ENCODE measurements at places on chromosomes 2 and 18.

DNA sequence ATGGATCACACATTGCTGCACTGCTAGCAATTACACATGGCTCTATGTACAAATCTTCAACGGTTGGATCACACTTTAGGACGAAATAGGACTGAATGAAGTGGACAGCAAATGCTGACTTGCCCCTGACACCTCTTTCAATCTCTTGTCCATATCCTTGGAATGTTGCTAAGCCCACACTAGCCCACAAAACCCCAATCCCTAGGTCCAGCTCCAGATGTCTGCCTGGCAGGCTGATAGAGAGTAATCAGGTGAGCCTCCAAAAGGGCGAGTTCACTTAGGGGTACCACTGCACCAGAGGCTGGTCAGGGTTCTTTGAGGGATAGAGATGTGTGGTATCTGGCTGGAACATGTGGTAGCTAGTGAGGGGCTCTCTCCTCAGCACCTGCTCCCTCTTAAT, 18.5 kb upstream of the FHOD3 start:
- no peak overlapping the region for H3K4me3 ChIP-seq
- H3K36me3 ChIP-seq = no peaks in the 10 kb centered on the region
- no peaks in the 10 kb centered on the region for H3K27me3 ChIP-seq
- H3K27ac ChIP-seq = no peak overlapping the region
- DNase-seq = no peak

- H3K27ac ChIP-seq = no peak overlapping the region
- no peaks in the 10 kb centered on the region for H3K27me3 ChIP-seq
- H3K36me3 ChIP-seq = no peaks in the 10 kb centered on the region
- no peaks in the 10 kb centered on the region for H3K4me1 ChIP-seq
- DNase-seq = peak; percentile 16
Observed at GRCh38 chr2:141063406-141063805, 1067.4 kb downstream of the LRP1B start.

GRCh38 chr2:15471606-15472005, 89.5 kb downstream of the NBAS start:
- no peaks in the 10 kb centered on the region for H3K4me1 ChIP-seq
- H3K27ac ChIP-seq = no peak overlapping the region
- peak; percentile 49 for DNase-seq
- H3K27me3 ChIP-seq = no peaks in the 10 kb centered on the region
- no peak overlapping the region for H3K4me3 ChIP-seq
- no peaks in the 10 kb centered on the region for H3K36me3 ChIP-seq

DNA sequence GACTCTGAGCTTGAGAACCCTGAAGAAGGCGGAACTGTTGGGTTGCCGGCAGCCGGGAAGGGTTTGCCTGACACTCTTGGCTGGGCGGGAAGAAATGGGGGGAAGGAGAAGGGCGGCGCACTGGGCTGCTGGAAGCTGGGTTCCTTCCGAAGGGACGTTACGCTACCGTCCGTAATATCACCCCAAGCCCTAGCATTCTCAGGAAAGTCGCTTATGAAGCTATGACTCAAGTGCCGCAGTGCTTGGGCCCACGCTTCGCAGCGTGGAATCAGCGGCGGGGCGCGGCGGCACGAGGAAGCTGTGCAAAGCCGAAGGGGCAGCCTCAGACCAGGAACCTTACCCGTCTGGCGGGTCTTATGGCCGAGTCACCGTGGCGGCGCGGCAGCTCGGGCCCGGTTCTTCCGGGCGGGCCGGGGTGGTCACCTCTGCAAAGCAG, 50.2 kb upstream of the SIGLEC15 start:
- H3K4me3 ChIP-seq = peak overlapping the region; percentile 77
- peak; percentile 81 for DNase-seq
- no peaks in the 10 kb centered on the region for H3K27me3 ChIP-seq
- peaks cover 2% of the 10 kb centered on the region for H3K4me1 ChIP-seq

- no peak overlapping the region for H3K27ac ChIP-seq
- no peak overlapping the region for H3K4me3 ChIP-seq
- no peaks in the 10 kb centered on the region for H3K27me3 ChIP-seq
Observed at GRCh38 chr2:229235131-229235914, 35.8 kb downstream of the PID1 start.

- H3K4me1 ChIP-seq = peaks cover 4% of the 10 kb centered on the region
- H3K27me3 ChIP-seq = no peaks in the 10 kb centered on the region
- DNase-seq = peak; percentile 57
- H3K36me3 ChIP-seq = peaks cover 1% of the 10 kb centered on the region
Observed at GRCh38 chr2:241559323-241560161, 997 bp downstream of the BOK start.

- DNase-seq = no peak
- H3K4me1 ChIP-seq = peaks cover 2% of the 10 kb centered on the region
- no peaks in the 10 kb centered on the region for H3K36me3 ChIP-seq
- no peaks in the 10 kb centered on the region for H3K27me3 ChIP-seq
- no peak overlapping the region for H3K4me3 ChIP-seq
- H3K27ac ChIP-seq = no peak overlapping the region
Observed at GRCh38 chr18:56509656-56510055, 128.7 kb downstream of the TXNL1 start.

DNA sequence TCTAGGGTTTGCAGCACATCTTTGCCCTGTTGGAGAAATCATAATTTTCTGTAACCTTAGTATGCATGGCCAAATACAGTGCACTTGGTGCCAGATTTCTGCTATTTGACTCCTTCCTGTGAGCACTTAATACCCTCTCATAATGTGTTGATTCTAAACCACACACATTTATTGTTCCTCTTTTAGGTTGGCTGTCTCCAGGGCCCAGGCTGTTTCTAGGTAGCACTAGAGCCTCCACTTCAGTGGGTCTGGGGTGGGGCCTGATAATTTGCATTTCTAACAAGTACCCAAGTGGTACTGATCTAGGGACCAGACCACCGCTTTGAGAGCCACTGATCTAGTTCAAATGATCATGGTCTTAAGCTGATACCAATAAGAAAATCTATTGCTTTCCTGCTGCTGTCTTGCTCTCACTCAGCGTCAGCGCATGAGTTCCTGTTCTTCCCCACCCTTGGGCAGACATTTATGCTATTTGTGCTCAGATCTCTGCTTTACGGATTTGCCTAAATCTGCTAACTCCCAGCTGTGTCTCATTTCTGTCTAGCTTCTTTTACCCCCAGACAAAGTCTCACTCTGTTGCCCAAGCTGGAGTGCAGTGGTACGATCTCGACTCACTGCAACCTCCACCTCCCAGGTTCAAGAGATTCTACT, 7.4 kb downstream of the PTRHD1 start:
- H3K27me3 ChIP-seq = no peaks in the 10 kb centered on the region
- no peak overlapping the region for H3K4me3 ChIP-seq
- H3K4me1 ChIP-seq = no peaks in the 10 kb centered on the region
- no peak for DNase-seq

- no peaks in the 10 kb centered on the region for H3K4me1 ChIP-seq
- DNase-seq = peak; percentile 12
- H3K27ac ChIP-seq = no peak overlapping the region
- H3K36me3 ChIP-seq = no peaks in the 10 kb centered on the region
- no peaks in the 10 kb centered on the region for H3K27me3 ChIP-seq
Observed at GRCh38 chr2:203185864-203186263, 53.0 kb upstream of the CYP20A1 start.

- no peaks in the 10 kb centered on the region for H3K27me3 ChIP-seq
- peak; percentile 21 for DNase-seq
- H3K4me1 ChIP-seq = no peaks in the 10 kb centered on the region
- no peaks in the 10 kb centered on the region for H3K36me3 ChIP-seq
- no peak overlapping the region for H3K4me3 ChIP-seq
Observed at GRCh38 chr2:200698217-200698616, 112.4 kb downstream of the AOX1 start.

- H3K36me3 ChIP-seq = peaks cover 3% of the 10 kb centered on the region
- no peaks in the 10 kb centered on the region for H3K27me3 ChIP-seq
- peaks cover 2% of the 10 kb centered on the region for H3K4me1 ChIP-seq
- no peak overlapping the region for H3K27ac ChIP-seq
- peak; percentile 42 for DNase-seq
Observed at GRCh38 chr18:12841070-12841469, 43.0 kb downstream of the PTPN2 start.

DNA sequence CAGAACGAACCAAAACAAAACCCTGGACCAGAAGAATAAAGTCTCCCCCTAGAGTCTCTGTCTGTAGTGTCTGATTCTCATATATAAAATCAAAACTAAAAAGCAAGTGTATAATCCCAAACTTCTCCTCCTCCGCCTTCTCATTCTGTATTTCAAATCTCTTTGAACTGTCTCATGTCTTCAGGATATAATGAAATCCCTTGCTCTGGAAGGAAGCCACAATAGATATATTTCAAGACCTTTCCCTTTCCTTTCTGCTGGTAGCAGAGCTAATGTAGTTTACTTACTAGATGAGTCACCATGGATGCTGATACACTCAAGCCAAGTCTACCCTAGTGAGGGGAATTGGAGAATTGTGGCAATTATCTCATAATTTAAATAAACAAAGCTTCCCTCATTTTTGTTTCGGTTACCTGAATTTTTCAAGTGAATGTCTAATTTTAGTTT, 33.5 kb upstream of the CCDC93 start:
- no peaks in the 10 kb centered on the region for H3K27me3 ChIP-seq
- no peaks in the 10 kb centered on the region for H3K36me3 ChIP-seq
- H3K4me1 ChIP-seq = no peaks in the 10 kb centered on the region
- no peak for DNase-seq

DNA sequence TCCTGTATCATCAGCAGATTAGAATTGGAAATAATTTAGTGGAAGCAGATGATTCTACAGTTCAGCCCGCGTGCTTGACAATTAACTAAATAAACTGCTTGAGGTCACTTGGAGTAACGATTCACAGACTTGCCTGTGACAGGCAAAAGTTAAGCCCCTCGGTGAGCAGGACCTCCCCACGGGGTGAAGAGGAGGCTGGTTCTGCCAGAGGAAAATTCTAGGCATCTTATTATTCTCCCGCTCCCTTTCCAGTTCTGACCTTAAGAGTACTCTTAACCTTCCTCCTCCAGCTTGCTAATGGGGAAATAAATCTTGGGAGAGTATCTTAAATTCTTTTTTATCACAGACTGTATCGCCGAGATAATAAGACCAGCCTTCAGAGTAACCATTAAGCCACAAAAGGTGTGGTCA, 169.7 kb upstream of the SMAD2 start:
- H3K27me3 ChIP-seq = no peaks in the 10 kb centered on the region
- H3K27ac ChIP-seq = no peak overlapping the region
- no peaks in the 10 kb centered on the region for H3K36me3 ChIP-seq
- DNase-seq = no peak
- peaks cover 3% of the 10 kb centered on the region for H3K4me1 ChIP-seq
- no peak overlapping the region for H3K4me3 ChIP-seq

GRCh38 chr2:237729681-237730475, 68.7 kb upstream of the RBM44 start:
- H3K36me3 ChIP-seq = no peaks in the 10 kb centered on the region
- H3K27ac ChIP-seq = no peak overlapping the region
- peaks cover 9% of the 10 kb centered on the region for H3K4me1 ChIP-seq
- DNase-seq = no peak
- H3K4me3 ChIP-seq = no peak overlapping the region

DNA sequence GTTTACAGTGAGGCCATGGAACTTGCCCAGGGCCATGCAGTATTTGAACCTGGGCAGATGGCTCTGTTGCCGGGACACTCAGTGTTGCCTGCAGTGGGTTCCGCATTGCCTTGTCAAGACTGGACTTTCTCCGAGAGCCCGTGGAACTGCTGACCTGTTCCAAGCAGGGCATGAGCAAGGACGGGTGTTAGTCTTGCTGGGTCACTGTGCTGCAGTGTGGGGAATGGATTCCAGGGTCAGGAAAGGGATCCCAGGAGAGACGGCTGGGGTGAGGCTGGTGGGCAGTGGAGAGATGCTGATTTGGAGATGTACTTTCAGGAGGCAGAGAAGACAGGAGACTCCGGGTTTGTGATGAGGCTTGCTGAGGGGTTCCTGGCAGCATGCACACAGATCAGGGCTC, 348.7 kb upstream of the HS6ST1 start:
- H3K27me3 ChIP-seq = no peaks in the 10 kb centered on the region
- H3K4me3 ChIP-seq = no peak overlapping the region
- no peak for DNase-seq
- no peak overlapping the region for H3K27ac ChIP-seq
- H3K4me1 ChIP-seq = peaks cover 3% of the 10 kb centered on the region

DNA sequence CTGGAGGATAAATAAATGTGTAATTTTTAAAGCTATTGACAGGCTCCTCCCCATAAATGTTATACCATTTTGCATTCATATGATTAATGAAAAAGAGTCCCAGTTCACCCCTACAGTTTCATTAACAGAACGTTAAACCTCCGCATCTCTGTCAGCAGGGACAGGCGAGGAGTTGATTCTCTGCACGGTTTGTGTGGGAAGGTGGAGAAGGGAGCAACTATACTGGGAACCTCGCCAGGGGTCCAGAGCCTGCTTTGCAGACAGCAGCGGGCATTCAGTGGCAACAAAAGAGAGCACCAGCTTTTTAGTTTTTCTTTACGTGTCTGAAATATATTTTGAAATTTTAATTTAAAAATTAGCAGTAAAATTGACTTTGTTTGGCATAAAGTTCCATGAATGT, 101.4 kb downstream of the FARSB start:
- no peak overlapping the region for H3K4me3 ChIP-seq
- H3K27me3 ChIP-seq = peaks cover 2% of the 10 kb centered on the region
- no peak overlapping the region for H3K27ac ChIP-seq
- no peak for DNase-seq

DNA sequence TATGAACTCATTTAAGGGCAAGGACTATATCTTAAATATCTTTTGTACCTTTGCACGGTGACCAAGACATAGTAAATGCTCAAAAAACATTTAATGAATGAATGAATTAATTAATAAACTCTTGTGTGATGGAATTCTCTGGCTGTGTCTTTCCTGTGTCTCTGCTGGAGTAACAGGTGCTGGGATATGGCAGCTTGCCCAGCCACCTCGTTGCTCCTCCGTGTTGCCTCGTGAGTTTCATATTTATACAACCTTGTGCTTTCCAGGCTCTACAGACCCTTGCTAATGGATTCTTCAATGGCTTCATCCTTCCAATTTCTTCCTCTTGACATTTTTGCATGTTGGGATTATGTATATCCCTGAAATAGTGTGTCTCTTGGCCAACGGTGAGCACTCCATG, 30.4 kb downstream of the CTAGE1 start:
- no peak overlapping the region for H3K4me3 ChIP-seq
- no peaks in the 10 kb centered on the region for H3K36me3 ChIP-seq
- no peaks in the 10 kb centered on the region for H3K4me1 ChIP-seq
- no peaks in the 10 kb centered on the region for H3K27me3 ChIP-seq
- no peak overlapping the region for H3K27ac ChIP-seq
- no peak for DNase-seq

DNA sequence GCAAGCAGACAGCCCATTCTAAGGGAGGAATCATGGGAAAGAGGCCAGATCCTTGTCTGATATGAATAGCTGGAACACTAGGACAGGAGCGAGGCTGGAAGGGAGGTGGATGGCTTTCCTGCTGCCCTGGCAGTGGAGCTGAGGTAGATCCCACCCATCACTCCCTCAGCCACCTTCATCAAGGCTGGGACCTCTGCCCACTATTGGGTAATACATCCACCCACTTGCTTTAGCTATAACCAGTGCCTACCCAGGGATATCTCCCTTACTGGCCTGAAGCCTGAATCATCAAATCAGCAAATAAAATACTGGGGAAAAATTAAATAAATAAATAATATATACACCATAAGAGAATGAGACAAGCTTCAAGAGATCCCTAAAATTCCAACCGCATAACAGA, 183.2 kb upstream of the KYNU start:
- H3K4me1 ChIP-seq = no peaks in the 10 kb centered on the region
- H3K4me3 ChIP-seq = no peak overlapping the region
- H3K27ac ChIP-seq = peak overlapping the region; percentile 54
- H3K36me3 ChIP-seq = no peaks in the 10 kb centered on the region

GRCh38 chr2:111157071-111157661, 36.5 kb downstream of the BCL2L11 start:
- H3K27ac ChIP-seq = no peak overlapping the region
- no peaks in the 10 kb centered on the region for H3K27me3 ChIP-seq
- DNase-seq = no peak
- H3K4me1 ChIP-seq = no peaks in the 10 kb centered on the region
- no peak overlapping the region for H3K4me3 ChIP-seq
- H3K36me3 ChIP-seq = no peaks in the 10 kb centered on the region
